D341Med (cell line): ENCODE measurements at places on chromosomes 5 and 9.

DNA sequence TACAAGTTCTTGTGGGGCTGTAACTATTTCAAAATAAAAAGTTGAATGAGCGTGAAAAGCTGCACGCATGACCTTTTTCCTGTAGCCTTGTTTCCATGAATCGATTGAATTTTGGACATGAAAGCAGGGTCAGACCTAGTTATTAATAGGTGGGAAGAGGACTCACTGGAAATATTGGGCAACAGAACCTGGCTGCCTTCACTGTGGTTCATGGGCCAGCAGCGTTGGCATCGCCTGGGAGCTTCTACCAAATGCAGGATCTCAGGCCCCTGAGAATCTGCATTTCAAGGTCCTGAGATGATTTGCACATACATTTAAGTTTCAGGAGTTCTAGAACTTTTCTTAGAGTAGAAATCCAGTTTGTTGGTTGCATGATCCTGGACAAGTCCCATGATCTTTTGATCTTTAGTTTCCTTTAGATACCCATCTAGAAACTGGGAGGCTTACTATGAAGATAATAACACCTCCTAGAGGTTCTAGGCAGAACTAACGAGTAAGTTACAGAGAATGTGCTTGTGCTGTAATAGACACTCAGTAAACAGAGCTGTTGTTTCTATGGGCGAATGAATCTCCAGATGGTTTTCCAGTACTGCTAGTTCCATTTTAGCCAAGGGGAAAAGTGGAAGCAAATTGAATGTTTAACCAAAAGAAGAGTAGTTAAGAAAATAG, 12.4 kb downstream of the ANKRD33B start:
- no peak for DNase-seq

GRCh38 chr5:93676704-93677103, 64.7 kb downstream of the POU5F2 start:
- no peak for DNase-seq

DNA sequence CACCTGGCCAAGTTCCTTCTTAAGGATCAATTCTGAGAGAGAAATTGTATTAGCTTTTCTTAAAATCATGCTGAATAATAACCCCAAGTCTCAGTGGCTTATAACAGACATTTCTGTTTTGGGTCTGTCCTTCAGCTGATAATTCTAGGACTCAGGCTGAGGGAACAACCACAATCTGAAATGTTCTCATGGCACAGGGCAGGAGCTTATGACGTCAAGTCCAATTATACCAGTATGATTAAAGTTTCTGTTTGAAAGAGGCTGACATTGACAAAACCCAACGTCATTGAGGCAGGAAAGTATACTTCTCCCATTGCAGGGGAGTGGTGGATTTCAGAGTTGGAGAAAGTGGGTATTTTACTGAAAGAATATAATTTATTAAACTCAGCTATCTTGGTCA, 21.8 kb downstream of the CENPH start:
- DNase-seq, result no peak

DNA sequence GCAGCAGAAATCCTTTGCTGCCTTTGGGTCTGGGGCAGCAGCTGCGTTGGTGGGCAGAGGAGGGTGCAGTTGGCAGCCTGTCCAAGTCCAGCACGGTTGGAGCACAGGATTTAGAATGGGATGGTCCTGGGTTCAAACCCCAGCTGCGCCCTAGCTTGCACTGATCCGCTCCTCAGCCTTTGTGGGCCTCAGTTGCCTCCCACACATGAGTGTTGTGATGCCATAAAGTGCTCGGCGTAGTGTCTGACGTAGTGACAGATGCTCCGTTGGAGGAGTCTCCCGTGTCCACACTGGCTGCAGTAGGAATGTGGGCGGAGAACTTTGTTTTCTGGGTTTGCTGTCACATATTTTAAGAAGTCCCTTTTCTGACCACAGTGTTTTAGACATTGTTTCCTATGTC, 36.0 kb downstream of the SLC46A2 start:
- no peak for DNase-seq

- DNase-seq, result peak; percentile 40
Observed at GRCh38 chr9:74645007-74645639, 148.0 kb downstream of the RORB start.

DNA sequence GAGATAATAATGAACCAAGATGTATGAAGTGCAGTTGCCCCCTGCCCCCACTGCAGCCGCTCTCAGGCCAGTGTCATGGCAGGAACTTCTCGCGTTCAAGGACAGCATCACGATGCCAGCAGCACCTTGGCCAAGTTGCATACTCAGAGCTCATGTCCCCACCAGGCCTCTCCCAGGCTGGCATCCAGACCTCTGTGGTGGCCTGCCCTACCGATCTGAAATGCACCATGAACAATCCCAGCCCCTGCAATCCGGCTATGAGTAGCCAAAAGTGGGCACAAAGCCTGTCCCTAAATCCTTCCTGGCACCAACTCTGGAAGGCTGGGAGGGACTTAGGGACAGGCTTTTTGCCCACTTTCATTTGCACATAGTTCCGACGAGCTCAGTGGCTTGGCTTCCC, 140.9 kb downstream of the PAX5 start:
- no peak for DNase-seq

GRCh38 chr5:91212714-91213092, 170.4 kb downstream of the ARRDC3 start:
- no peak for DNase-seq

GRCh38 chr5:66595756-66596635, at the start of gene MAST4:
MAST4 (plus strand) TSS chr5:66596393; CDS start chr5:66596656, 263 bp downstream.
- peak; percentile 90 for DNase-seq

GRCh38 chr9:37283730-37284325, 138.7 kb upstream of the GRHPR start:
- no peak for DNase-seq

DNA sequence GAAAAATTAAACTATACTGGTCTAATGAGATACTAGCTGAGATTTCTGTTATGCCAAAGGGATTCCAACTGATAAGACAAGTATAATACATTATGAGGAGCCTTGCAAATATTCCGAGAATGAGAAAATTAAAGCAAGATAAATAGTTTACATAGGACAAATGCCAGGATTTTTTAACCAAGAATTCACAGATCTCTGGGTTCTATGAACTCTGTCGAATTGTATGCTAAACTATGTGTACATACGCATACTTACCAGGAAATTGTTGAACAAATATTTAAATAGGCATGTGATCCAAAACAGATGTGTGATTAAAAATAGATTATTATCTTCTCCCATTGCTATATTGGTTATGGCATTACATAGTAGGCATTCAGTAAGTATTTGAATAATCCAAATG, 616.6 kb downstream of the GABRG2 start:
- DNase-seq, result no peak

GRCh38 chr9:18798508-18799290, 234.3 kb downstream of the SAXO1 start:
- DNase-seq, result no peak

GRCh38 chr9:130885484-130886375, 10.9 kb downstream of the QRFP start:
- DNase-seq, result no peak

- DNase-seq, result no peak
Observed at GRCh38 chr9:114525513-114525912, 20.2 kb upstream of the WHRN start.

DNA sequence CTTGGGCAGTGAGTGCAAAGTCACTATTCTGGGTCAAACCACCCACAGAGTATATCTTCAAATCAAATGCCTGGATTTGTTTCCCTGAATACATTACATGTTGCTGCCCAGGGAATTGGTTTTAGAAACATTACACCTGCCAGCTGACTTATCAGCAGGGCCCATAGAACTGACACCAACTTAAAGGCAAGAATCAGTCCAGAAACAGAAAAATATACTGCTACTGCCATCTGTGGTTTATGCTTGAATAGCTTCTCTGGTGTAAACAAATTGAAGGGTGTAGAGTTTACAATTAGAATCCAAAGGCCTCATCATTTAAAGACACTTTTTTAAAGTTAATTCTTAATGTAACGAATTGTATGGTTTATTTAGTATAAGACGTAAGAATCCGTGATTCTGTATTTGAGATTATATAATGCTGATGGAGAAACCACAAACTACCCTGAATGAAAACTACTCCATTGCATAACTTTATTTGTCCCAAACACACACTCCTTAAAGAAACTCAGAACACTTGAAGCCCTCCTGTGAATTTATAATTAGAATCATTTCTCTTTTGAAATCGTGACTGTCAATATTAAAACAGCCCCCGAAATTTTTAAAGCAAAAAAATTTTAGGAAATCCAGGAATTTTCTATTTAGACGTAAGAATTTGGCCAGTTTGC, 6.2 kb downstream of the NR6A1 start:
- peak; percentile 37 for DNase-seq

- DNase-seq, result no peak
Observed at GRCh38 chr5:77444356-77444755, 47.8 kb downstream of the WDR41 start.

GRCh38 chr9:106954558-106954957, 91.6 kb downstream of the ZNF462 start:
- DNase-seq, result no peak

- no peak for DNase-seq
Observed at GRCh38 chr5:6721442-6721841, 8.2 kb downstream of the TENT4A start.

GRCh38 chr9:30193421-30193820, 2191.0 kb upstream of the ACO1 start:
- no peak for DNase-seq

DNA sequence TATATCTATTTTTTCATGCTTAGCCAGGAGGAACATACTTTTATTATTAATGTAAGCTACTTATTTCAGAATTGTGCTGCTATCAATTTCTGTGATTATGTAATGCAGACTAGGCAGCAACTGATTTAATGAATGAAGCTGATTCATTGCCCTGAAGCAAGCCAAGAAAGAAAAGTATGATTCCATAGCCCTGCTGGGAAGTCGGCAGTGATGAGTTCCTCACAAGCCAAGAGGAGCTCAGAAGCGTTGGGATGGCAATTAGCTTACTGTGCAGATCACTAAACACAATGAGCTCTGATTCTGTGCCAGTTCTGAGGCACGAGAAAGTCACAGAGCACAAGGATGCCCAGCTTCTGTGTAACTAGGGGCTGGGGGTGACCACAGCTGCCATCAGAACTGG, 254.3 kb upstream of the KLF9 start:
- DNase-seq, result no peak

GRCh38 chr9:99509900-99510535, 287.9 kb downstream of the SEC61B start:
- no peak for DNase-seq

- DNase-seq, result no peak
Observed at GRCh38 chr9:87518702-87519335, 21.2 kb downstream of the DAPK1 start.

DNA sequence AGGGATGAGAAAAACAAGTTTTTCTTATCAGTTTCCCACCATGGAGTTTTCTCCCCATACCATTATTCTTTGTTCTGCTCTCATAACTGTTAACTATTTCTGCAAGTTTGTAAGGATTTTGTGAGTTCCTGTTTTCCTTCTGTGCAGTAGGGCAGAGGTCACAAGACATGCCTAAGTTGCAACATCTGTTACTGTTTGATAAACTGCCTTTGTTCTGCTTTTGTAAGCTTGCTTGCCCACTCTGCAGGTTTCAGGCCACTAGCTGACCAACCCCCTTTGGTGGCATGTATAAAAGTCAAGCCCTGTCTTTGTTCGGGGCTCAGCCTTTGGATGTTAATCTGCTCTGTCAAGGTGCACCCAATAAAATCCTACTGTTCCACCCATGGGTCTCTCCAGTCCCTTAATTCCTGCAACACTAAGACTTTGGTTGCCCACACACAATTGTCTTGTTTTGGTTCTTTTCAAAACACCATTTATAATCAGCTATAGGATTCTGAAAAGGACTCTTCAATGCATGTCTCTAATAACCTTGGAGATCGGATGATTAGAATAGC, 545.4 kb downstream of the CDH9 start:
- no peak for DNase-seq
